ENCODE measurements at places on chromosomes 12 and 14.

DNA sequence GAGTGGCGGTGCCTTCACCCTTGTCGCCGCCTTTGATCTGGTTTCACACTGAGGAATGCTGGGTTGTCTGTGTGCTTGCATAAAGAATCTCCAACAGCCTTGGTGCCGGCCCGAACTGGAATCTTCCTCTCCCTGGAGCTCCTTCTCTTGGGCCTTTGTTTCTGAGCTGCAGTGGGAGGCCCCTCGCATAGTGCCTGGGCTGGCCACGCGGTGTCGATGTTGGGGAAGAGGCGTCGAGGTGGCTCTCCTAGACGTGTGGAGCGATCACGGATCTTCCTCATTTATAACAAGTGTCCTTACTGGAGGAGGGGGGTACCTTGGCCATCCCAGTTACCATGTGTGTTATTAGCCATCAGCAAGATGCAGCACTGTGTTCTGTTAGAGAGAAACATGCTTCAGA is 60.6 kb downstream of the ADGRD1 start:
- DNase-seq, result no peak

DNA sequence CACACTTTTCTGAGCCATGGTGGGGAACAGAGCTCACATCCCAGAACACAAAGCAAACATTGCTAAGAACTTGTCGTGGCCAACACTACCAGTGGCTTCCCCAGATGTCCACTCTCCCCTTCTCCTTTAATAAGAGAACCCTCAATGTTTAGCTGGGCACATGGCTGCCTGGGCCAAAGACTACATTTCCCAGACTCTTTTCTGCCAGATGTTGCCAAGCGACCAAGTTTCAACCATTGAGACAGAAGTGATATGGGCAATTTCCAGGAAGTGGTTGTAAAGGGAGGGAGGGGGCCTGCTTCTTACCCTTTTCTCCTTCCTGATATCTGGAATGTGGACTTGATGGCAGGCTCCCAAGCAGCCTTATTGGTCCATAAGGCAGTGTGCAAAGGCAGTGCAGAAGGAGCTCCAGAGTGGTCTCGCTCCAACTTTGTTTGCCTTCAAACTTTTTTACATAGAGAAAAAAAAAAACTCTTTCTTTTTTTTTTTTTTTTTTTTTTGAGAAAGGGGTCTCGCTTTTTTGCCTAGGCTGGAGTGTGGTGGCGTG is 24.9 kb upstream of the JDP2 start:
- DNase-seq, result peak; percentile 25

DNA sequence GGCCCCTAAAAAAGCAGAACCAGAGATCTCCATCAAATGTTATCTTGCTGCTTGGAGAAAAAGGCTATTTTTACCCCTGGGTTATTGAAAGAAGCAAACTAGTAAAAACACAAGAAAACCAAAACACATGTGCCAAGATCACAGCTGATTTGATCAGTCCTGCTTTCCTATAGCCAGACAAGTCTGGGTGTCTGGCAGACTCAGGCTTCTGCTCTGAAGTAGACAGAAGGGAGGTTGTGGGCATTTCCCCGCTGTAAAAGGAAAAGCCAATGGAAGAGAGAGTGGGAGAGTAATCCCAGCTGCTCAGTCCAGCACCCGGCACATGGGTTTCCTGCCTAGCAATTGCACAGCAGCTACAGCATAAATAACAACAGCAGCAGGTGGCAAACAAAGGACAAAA is 177.9 kb downstream of the PHLDA1 start:
- no peak for DNase-seq

GRCh38 chr14:23118506-23119362 is at the start of gene CEBPE:
Gene CEBPE (minus strand): TSS chr14:23119255. CDS start chr14:23119091, 164 bp downstream.
- peak; percentile 95 for DNase-seq

DNA sequence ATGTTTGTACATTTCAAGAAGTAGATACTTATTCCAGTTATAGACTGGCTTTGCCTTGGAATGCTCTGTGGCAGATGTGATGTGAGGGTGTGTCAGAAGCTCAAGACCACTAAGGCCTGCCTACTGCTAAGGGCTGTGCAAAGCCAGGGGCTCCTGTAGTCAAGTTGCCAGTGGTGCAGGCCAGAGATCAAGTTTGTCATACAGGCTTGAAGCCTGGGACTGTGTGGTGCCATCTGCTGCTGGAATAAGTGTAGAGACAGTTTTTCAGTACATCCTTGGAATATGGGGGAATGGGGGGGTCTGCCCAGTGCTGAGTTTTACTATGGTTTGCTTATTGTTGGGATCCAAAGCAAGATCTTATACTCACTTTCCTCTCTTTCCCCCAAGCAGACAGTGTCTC is 649.9 kb upstream of the FOXG1 start:
- DNase-seq, result no peak

- no peak for DNase-seq
Observed at GRCh38 chr14:24121210-24121609, 6.5 kb upstream of the NRL start.

DNA sequence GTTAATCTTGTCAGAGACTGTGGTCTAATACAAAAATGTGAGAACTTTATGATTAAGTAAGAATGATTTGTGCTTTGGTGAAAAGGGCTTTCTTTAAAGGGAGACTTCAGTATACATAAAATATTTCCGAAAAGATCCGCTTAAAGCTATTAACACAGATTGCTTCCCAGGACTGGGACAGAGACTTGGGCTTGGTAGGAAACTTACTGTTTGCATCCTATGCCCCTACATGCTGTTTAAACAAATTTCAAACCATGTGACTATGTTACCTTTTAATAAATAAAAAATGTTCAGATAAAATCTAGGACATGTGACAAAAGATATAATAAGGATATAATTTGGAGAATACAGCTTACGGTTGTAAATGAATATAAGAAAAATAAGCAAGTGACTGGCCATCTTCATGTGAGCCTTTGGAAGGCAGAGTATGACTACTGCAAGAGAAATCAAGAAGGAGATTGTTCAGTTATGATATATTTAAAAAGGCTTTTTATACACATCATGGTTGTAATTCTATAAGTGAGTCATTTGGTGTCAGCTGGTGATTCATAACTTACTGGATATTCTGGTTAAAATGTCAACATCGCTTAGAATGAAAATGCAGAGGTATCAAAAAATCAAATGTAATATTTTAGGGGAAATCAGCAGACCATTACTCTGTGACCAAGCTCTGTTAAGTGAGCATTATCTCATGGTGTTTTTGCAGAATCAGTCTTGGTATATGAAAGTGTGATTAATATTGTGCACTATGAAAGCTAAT is 234.7 kb upstream of the E2F7 start:
- DNase-seq, result no peak

- DNase-seq, result no peak
Observed at GRCh38 chr14:51004352-51004800, 60.1 kb upstream of the PYGL start.

- DNase-seq, result no peak
Observed at GRCh38 chr14:25516838-25517237, 466.9 kb upstream of the STXBP6 start.

DNA sequence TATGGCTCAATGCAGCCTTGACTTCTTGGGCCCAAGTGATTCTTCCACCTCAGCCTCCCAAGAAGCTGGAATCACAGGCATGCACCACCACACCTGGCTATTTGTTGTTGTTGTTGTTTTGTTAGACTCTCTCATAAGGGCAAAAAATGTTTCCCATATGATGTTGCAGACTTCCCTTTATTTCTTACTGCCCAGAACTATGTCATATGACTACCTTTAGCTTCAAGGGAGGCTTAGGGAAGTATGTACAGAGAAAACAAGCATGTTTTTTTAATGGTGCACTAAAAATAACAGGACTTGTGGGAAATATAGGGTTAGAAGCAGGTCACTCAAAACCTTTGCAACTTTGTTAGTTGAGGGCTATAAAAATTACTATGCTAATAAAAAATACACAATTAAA is 4.3 kb upstream of the GPR19 start:
- peak; percentile 3 for DNase-seq

DNA sequence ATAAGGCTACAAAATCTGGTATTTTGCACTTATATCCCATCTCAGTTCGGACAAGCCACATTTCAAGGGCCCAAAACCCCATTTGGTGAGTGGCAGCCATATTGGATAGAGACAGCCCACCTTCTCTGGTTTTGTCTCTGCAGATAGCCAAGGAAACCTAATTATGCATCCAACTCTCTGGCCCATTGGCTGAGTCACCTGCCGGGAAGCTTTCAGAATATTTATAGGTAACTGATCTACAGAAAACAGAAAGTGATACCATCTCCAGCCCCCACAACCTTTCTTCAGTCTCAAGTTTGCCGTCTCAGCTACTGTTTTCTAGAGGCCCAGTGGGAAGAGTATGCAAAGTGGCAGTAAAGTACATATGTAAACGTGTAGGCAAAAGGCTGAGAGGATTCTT is 33.7 kb upstream of the PPP1CC start:
- DNase-seq, result no peak

GRCh38 chr12:117033382-117034221 is 65.6 kb downstream of the TESC start:
- DNase-seq, result no peak

DNA sequence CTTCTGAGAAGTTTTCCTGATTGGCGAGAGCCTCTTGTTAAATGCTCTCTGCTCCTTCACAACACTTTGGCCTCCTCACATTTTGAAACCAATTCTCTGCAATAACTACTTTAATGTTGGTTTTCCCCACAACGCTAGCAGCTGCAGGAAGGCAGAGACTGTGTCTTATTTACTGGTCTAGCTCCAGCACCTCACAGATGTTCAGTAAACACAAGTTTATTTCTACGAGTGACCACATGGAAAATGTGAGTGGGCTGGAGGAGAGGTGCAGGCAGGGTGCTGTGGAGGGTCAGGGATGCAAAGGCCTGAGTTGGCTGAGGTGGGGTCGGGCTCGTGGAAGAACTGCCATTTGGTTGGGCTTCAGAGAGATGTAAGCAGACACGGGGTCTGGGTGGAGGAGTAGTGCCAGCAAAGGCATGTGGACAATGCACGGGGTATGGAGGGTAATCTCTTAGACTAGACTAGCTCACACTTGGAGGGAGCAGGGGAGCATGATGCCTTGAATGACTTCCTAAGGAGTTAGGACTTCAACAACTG is 117.4 kb upstream of the RTL1 start:
- no peak for DNase-seq

- no peak for DNase-seq
Observed at GRCh38 chr14:36583242-36583892, 953 bp upstream of the NKX2-8 start.

- no peak for DNase-seq
Observed at GRCh38 chr12:89059721-89060541, 292.4 kb downstream of the DUSP6 start.

DNA sequence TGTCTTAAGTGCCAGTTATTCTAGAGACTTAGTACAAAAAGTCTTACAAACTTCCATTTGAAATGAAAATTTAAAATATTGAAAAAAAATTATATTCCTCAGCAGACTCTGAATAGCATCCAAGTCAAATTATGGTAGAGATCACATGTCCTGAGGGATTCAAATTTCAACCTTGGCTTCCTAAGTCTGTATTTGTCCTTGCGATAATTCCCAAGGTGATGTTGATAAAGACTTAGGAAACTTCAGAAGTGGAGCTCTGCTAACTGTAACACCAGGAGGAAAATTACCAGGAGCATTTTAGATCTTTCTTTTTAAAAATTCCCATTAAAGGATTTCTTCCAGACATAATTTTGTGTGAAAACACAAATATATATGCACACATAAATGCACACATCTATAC is 178.3 kb downstream of the IPO8 start:
- DNase-seq, result no peak

- no peak for DNase-seq
Observed at GRCh38 chr12:6539707-6540134, 5.4 kb downstream of the GAPDH start.

- DNase-seq, result no peak
Observed at GRCh38 chr14:85054178-85054577, 475.8 kb upstream of the FLRT2 start.

- no peak for DNase-seq
Observed at GRCh38 chr12:28035500-28035899, 63.0 kb upstream of the PTHLH start.

- DNase-seq, result no peak
Observed at GRCh38 chr12:31234053-31234840, 91.7 kb downstream of the SINHCAF start.

- DNase-seq, result no peak
Observed at GRCh38 chr14:52033101-52033642, 35.7 kb downstream of the NID2 start.

- DNase-seq, result no peak
Observed at GRCh38 chr12:2047752-2048151, 5.0 kb upstream of the CACNA1C start.

DNA sequence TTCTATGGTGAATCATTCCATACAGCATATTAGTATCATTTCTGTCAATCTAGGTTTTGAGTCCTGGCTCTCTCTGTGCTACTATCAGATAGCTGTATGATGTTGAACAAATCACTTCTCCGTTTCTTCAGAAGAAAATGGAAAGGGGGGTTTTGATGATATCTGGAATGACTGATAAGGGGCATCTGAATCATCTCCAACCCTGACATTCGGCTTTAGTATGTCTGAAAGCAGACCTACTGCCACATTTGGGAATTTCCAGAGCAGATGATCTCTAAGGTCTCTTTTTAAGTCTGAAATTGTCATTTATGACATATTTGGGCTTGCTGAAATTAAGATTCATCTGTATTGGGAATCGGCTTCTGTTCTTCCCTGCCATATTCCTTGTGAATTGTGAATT is 10.1 kb downstream of the MLF2 start:
- no peak for DNase-seq

GRCh38 chr14:82094829-82095345 is 561.2 kb upstream of the SEL1L start:
- no peak for DNase-seq

DNA sequence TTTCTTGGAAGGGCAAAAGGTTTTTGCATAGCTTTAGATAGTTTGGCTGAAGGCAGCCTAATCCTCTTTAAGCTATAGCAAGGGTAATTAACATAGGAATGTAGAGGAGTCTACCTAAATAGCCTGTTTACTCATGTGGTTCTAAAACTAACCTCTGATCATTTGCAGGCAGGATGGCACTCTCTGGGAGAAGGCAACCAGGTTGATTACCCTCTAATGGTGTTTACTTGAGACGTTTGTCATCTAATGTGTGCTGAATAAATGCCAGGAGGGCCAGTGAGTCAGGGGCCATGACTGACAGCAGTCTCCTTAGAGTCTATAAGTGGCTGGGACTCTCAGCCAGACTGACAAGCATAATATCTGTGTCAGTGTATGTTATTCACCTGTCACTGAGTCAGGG is 286.4 kb downstream of the PCNX1 start:
- no peak for DNase-seq

DNA sequence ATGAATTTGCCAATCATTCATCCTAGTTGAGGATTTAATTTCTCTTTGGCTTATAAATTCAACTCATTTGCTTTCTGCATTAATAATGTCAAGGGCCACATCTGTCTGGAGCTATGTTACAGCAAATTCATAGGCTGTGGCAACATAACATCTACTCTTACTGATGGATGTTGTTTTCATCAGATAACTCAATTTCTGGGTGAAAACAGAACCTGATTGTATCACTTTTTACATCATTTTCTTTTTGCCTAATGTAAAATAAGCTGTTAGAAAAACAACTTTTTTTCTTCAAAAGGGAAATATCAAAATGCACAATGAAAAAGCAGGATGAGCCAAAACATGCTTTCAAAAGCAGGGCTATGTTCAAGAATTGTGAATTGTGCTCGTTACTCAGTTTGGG is 73.3 kb downstream of the HELB start:
- no peak for DNase-seq

All from HL-60 (cell line).